Right ventricle myocardium superior (tissue), 1 donor: ENCODE measurements at places on chromosomes 4 and X. TPM values are rescaled to one million over a fixed set of nuclear protein-coding genes. Genes with fewer than 3 reads are reported as not detected.

DNA sequence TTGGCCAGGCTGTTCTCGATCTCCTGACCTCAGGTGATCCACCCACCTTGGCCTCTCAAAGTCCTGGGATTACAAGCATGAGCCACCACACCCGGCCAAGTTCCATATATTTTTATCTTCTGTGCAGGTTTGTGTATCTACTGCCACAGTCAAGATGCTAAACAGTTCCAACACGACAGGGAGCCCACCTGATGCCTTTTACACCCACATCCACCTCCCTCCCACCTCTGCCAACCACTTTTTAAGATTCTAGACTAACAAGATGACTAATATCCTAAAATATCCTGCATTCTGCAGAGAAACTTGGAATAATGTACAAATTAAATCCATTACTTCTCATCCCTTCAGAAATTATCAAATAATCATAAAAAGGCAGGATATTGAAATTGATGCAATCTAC, 19.3 kb upstream of the RPL34 start:
- no peak for DNase-seq

DNA sequence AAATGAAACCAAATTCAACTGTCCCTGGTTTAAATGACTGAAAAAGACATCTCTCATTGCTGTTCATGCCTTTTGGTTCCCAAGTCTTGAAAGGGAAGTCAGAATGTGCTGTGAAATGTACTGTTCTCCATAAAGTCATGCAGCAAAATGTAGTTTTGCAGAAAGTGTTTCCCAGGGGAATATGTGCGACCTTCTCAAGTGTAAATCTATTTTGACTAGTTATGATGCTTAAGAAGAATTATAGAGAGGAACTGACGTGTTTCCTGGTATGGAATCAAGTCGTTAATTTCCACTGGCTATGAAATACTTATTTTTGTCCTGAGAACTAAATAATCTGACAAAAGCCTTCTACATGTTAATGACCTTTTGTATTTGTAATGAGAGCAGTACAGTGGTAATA, 223.1 kb downstream of the CLCN4 start:
- no peak for DNase-seq

ACTRT1 gene
- not detected for total RNA-seq

DNA sequence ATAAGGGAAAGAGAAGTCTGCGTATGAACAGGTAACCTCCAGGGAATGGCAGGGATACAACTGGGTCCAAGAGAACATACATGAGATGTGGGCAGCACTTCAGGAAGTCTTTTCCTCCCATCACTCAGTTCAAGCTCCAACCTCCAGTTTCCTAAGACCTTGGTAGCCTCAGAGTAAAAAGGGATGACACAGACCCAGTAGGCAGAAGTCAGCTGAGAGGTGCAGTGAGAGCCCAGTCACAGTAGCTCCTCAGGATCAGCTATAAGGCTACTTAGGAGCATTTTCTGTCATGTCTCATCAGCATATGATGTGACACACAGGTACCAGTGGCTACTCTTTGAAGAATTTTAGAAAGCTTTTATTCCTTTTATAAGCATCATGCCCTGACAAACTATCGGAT, 12.5 kb upstream of the STS start:
- no peak for DNase-seq

DNA sequence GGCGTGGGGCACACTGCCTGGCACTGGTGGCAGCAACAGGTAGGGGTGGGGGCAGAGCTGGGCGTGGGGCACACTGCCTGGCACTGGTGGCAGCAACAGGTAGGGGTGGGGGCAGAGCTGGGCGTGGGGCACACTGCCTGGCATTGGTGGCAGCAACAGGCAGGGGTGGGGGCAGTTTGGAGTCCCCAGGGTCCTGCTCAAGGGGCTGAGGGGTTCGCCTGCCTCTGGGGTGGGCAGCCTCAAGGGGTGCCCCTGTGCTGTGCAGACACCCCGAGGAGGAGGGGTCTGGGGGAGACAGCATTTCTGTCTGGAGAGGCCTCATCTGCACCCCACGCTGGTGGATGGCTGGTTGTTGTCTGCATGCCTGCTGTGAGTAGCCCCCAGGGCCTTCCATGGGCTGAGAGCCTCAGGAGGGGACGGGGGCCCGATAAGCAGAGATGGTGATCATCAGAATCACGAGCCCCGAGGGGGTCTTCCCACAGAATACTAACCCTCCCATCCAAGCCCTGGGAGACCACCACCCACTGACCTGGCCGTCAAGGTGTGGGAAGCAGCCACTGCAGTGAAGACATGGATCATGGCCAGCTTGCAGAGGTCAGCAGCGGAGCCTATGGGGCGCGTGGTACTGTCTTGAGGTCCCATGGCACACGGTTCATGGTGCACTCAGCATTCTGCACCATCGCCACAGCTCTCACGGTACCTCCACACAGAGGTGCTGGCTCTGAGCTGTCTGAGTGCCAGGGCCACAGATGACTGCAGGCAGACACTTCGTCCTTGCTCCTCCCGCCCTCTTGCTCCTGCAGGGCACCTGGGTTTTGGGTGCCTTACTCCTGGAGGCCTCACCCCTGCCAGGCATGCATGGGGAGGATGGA, 21.5 kb downstream of the NAT8L start:
- DNase-seq, result no peak

GRCh38 chrX:69088171-69088938, 76.9 kb downstream of the PJA1 start:
- DNase-seq, result no peak

- DNase-seq, result peak; percentile 42
Observed at GRCh38 chrX:73668779-73669178, 105.8 kb downstream of the CHIC1 start.

CCDC110 gene
- total RNA-seq, result 1.6 TPM

DNA sequence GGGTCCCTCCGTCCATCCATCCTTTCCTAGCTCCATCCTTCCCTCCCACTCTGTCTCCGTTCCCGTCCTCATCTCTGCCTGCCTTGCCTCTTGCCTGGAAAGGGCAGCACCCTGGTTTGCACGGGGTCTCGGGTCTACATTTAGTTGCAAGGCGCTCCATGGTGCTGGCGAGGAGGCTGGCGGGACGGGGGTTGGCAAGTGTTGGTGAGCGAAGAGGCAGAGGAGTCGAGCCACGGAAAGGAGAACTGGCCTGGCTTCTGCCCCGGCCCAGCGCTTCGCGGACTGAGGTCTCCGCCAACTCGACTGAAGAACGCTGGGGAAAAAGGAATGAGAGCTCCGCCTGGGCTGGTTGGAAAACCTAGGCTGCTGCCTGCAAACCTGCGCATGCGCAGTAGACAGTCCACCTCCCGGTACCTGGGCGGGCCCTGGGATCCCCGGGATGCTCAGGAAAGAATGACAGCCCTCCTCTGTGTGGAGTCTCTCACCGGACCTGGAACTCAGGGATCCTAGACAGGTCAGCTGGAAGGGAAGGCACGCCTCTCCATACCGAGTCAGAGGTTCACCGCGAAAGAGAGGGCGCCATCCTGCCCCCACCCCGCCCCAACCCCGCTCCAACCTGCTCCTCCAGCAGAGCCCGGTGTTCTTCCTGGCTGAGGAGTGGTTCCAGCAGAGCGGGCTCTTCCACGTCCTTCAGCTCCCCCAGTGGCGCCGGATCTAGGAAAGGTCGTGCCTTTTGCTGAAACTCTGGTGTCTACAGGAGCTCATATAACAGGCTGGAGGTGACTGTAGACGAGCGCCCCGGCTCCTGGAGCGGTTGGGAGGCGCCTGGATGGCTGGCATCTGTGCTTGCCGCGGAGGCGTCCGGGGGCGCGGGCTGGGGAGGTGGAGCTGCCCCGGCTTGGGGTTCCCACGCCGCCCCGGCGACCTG, 6.0 kb downstream of the FRG2 start:
- DNase-seq, result peak; percentile 51

DNA sequence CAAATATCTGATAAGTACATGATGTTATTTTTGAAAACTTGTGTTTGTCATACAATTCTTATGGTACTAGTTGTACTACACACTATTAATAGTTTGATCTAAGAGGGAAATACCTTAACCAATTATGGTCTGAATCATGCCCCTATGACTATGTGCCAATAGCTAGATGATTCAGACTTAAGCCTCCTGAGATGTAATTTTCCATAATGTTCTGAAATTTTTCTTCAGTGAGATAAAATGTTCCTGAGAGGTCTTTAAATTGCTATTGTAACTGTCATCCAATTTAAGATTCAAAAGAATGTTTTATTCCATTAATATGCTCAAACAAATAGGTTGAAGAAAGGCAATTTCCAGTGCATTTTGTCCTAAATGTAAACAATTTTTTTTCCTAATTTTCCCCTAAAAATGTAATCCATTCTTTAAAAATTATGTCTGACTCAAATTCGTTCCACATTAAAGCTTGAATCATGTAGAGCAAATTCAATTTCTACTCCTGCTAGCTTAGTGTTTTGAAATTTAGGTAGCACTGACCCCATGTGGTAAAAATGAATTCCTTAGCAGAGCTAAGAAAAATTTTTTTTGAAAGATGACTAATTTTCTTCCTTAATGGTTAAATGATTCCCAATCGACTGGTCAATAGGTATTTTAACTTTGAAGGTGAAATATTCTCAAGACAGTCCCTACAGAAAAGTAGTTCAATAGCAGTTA, 49.1 kb downstream of the APOOL start:
- no peak for DNase-seq

- DNase-seq, result peak; percentile 44
Observed at GRCh38 chrX:125203737-125204578, 115.7 kb upstream of the TEX13C start.

- DNase-seq, result no peak
Observed at GRCh38 chr4:137514406-137515111, 17.7 kb downstream of the PCDH18 start.

GRK4 gene
- 8.8 TPM for total RNA-seq

DNA sequence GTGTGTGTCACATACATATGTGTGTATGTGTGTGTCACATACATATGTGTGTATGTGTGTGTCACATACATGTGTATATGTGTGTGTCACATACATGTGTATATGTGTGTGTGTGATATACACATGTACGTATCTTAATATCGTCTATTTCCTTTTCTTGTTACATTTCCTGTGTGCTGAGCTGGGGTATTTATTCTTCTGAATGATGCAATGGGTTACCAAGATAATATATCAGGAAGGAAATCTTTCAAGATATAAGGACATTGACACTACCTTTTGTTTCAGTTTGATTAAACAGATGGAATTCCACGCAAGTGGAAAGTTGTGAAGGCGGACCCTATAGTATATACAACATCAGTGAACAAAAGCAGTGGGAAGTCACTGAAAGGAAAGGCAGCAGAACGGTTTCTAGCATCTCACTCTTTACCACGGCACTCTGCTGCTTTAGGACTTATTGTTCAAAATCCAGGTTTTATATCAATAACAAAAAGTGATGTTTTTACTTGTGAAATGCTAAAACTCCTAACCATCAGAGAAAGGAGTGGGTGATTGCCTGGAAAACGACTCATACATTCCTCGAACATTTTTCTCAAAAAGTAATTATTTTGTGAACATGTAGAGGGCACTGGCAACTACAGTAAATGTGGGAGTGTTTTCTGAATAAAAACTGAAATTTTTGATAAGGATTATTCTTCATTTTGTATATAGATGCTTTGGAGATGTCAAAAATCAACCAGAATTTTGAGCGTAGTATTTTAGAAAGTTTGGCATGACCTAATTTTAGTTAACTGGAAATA, 43.1 kb upstream of the IL21 start:
- DNase-seq, result no peak

SOWAHB gene
- not detected for total RNA-seq

DUSP9 gene
- not detected for total RNA-seq

- DNase-seq, result no peak
Observed at GRCh38 chrX:45849261-45849862, 648.7 kb upstream of the DIPK2B start.

GRCh38 chr4:189022440-189023035, 883.3 kb downstream of the TRIML1 start:
- DNase-seq, result no peak

DNA sequence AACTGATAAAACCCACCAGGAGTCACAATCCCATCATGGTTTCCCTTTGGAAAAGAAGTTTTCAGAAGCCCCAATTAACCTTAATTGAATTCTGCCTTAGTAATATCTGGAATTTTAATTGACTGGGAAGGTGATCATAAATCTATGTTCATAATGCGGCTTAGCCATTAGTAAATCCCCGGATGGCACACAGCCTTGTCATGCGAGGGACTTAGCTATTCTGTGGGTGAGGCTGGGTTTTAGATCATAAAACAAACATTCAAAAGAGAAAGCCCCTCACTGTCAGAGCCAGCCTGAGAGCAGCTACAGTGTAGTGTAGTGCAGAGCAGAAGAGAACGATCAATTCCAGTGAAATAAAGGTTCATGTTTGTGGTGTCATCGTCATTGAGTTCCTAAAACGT, 124.0 kb upstream of the NOCT start:
- no peak for DNase-seq

- DNase-seq, result no peak
Observed at GRCh38 chr4:7337196-7338058, 97.3 kb downstream of the PSAPL1 start.

DNA sequence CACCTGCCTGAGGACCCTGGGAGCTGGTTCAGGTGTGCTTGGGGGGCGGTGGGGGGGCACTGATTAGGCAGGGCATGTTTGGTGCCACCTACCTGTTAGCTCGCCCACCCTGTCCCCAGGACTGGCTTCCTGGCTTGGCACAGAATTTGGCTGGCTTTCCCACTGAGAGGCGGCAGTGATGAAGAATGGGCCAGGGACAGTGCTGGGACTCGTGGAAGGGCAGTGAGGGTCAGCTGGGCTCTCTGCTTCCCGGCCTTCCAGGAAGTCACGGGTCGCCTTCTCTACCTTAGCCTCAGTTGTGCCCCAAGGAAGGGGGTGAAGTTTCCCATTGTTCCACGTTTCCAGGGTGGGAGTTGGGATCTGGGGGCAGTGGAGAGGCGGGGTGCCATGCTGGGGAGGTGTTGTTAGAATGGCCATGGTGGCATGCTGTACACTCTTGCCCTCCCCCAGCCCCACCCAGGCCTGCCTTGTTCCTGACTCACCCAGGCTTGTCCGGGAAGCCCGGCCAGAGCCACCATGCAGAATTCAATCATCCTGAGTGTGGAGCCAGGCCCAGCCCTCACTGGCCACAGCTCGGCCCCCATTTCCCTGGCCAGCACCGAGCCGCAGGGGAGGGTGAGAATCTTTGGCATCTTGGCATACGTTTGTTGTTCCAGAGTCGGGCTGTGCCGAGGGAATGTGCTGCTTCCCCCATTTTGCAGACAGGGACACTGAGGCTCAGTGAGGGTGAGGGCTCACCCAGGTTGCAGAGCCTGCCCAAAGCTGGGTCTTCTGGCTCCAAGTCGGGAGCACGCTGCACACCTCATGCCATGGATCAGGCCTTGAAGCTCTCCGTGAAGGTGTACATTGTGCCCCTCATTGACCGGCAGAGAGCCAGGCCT, 21.9 kb upstream of the GPR78 start:
- DNase-seq, result no peak

- no peak for DNase-seq
Observed at GRCh38 chr4:153522802-153523094, 56.6 kb downstream of the TMEM131L start.

VCX3A gene
- not detected for total RNA-seq

ADH1C gene
- 6.9 TPM for total RNA-seq

DNA sequence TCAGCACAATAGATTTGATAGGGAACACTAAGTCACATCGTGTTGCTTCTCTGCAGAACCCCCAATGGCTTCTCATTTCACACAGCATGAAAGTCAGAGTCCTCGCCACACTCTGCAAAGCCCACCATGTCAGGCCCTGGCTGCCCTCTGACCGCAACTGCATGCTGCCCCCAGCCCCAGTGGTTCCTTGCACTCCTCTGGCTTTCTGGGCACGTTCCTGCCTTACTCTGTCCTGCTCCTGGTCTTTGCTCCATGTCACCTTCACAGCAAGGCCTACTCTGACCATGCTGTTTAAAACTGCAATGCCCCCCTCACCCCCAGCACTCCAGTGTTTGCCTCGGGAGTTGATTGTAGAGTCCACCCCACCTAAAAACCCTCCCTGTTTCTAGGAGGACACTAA, 78.1 kb downstream of the EVC start:
- DNase-seq, result no peak

GRCh38 chrX:63400340-63400739, 49.2 kb upstream of the SPIN4 start:
- DNase-seq, result no peak

MBTPS2 gene
- total RNA-seq, result 8.6 TPM
